Activated T-helper 1 cell treated with Interleukin-2 at 50 U/mL for 16 hours (primary cell): ENCODE measurements at places on chromosomes 5 and 9.

DNA sequence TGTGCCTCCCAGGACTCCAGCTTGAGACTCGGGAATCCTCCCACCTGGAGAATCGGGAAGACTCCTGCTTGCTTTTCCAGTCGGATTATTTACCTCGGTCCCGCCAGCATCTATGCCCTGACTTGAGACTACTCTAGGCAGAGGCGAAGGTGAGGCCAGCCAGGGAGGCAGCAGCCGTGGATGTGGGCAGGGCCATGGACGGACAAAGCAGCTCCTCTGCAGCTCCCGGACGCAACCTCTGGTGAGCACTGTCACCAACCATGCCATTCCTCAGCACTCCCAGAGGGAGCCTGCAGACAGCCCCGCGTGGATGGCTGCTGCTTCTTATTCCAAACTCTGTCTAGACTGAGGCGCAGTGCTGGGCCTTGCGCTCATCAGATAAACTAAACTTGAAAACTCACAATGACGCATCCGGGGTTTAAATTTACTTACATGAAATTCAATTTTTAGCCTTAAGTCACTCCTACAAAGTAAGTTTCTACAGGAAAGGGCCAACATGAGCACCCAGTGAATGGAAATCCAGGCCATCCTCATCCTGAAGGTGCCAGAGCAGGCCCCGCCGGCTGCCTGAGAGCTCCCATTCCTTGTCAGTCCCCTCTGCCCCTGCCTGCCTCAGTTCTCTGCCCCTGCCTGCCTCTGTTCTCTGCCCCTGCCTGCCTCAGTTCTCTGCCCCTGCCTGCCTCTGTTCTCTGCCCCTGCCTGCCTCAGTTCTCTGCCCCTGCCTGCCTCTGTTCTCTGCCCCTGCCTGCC, 17.8 kb downstream of the MED10 start:
- no peak for DNase-seq

GRCh38 chr9:92664394-92665152, 5.4 kb downstream of the IPPK start:
- DNase-seq, result no peak

GRCh38 chr5:103393101-103393754, 134.7 kb downstream of the MACIR start:
- no peak for DNase-seq

DNA sequence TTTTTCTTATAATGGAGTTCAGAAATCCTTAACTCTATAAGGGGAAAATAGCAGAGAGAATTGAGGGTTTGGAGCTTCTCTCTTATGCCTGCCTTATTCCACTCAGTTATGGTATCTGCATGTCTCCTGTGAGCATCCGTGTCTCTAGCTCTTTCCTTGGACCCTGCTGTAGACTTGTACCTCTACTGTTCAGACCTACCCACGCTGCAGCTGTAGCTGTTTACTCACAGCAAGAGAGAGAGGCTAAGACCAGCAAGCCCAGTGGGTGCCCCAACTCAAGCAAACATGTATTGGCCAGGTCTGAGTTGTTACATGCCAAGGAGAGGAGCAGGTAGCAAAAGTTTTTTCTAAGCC, 7.1 kb upstream of the PCSK1 start:
- DNase-seq, result no peak

DNA sequence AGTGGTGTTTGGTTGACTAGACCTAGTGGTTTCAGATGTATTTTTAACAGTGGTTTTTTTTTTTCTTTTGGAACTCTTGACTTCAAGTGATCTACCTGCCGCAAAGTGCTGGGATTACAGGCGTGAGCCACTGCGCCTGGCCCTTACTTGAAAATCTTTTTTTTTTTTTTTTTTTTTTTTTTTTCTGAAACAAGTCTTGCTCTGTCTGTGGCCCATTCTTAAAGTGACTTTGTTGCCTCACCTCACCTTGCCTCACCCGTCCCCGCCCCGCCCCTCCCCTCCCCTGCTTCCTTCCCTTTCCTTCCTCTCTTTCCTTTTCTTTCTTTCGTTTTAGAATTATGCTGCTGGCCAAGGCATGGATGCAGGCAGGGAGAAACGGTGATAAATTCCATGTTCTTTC, 26.0 kb downstream of the GPBP1 start:
- DNase-seq, result no peak

DNA sequence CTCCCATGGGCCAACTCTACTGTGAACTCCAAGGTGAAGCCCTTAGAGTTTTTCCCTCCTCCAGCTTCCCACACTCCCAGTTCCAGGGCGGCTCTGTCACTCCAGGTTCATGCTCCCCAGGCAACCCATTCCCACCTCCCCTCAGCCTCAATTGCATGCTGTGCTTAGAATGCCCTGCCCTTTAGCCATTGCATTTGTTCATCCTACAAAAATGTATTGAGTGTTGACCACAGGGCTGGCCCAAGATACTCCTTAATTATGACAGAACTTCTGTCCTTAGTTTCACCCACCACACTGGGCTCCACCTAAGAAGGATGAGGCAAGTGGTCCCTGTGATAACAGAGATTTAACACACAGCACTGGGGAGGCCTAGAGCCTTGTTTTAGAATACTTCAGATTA, 236.1 kb downstream of the ADAMTSL1 start:
- DNase-seq, result no peak

- DNase-seq, result no peak
These were observed at the start of gene CTXN3 for GRCh38 chr5:127649018-127649439. CTXN3 (plus strand) TSS chr5:127649082; CDS start chr5:127657522, 8,440 bp downstream.

DNA sequence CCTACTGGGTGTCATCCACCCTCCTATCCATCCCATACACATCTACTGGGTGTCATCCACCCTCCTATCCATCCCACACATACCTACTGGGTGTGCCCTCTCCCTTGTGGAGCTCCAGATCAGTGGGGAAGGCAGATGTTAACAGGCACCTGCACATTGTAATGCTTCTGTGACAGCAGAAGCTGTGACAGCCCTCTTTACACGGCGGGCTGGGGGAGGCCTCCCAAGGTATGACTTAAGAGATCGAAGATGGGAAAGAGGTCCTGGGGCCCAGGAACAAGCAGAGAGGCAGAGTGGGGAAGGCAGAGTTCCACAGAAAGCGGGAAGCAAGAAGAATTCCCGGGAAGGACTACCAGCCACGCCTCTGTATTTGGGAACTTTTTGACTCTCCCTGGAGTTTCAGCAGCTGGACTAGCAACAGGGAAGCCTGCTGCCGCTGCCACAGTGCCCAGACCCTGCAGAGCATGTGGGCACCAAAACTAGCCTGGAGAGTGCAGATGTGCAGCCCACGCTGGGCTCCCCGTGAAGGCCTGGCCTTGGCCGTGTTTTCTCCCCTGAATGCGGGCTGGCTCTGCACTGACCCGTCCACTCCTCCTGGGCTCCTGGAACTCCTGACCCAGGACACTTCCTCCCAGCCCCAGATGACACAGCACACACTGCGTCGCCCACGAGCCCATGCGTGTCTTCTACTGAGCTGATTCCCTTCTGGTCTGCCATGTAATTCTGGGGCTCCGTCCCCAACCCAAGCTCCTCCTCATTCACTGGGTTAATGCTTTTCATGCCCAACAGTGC, 9.3 kb downstream of the TOR1A start:
- no peak for DNase-seq

DNA sequence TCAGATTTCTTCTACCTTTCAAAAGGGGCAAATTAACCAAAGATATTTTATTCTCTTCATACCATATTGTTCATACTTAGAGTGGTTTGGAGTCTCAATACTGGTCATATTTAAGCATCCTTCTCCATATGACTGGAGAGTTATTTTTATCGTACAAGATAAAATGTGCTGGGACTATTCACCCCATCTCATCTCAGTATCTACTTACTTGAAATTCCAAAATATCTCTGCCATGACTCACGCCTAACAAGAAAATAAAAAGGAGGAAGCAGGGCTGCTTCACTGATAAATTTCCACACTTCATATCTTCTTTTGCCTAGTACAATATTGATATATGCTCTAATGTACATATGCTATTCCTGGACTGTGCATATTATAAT, 277.9 kb upstream of the CDH9 start:
- DNase-seq, result no peak

- no peak for DNase-seq
These were observed 31.1 kb upstream of the CPLX2 start for GRCh38 chr5:175840050-175840841.

- DNase-seq, result no peak
These were observed 268.4 kb upstream of the PANK3 start for GRCh38 chr5:168847511-168848073.

DNA sequence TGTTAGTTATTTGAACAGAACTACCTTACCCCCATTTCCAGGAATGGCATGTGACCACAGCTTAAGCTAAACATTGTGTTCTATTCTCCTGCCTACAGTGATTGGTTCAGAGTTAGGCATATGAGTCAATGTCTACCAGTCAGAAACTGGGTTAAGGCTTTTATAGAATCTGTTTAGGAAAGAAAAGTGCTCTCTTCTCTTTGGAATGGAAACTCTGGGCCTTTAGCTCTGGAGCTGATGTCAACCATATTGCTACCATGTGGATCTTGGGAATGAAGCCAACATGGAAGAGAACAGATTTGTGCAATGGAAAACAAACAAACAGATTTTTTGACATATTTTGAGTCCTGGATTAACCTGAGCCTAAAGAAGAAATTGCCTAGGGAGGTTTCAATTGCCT, 488.9 kb upstream of the TNC start:
- no peak for DNase-seq

- no peak for DNase-seq
These were observed 40.0 kb upstream of the ABL1 start for GRCh38 chr9:130794923-130795495.
